Natural killer cell (primary cell): ENCODE measurements at places on chromosomes 6 and 20.

- no peak for DNase-seq
- no peak overlapping the region for H3K27ac ChIP-seq
- H3K27me3 ChIP-seq, result no peaks in the 10 kb centered on the region
- H3K4me1 ChIP-seq, result no peaks in the 10 kb centered on the region
Measured at GRCh38 chr6:83385473-83385872, 45.4 kb downstream of the ME1 start.

GRCh38 chr20:50318710-50319109 lies 128.1 kb downstream of the CEBPB start:
- H3K27ac ChIP-seq, result no peak overlapping the region
- no peaks in the 10 kb centered on the region for H3K27me3 ChIP-seq
- DNase-seq, result no peak
- no peaks in the 10 kb centered on the region for H3K36me3 ChIP-seq
- no peak overlapping the region for H3K4me3 ChIP-seq

DNA sequence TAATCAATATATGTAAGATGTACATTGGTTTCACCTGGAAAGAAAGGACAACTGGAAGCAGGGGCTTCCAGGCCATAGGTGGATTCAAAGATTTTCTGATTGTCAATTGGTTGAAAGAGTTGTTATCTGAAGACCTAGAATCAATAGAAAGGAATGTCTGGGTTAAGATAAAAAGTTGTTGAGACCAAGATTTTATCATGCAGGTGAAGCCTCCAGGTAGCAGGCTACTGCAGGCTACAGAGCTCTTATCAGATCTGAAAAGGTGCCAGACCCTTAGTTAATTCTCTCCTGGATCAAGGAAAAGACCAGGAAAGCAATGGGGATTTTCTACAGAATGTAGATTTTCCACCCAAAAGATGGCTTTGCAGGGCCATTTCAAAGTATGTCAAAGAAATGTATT lies 487.2 kb downstream of the BTBD3 start:
- no peaks in the 10 kb centered on the region for H3K27me3 ChIP-seq
- H3K4me1 ChIP-seq, result no peaks in the 10 kb centered on the region
- no peak overlapping the region for H3K4me3 ChIP-seq
- no peak overlapping the region for H3K27ac ChIP-seq

GRCh38 chr6:31272436-31272835 lies 544 bp upstream of the HLA-C start:
- no peaks in the 10 kb centered on the region for H3K27me3 ChIP-seq
- peak; percentile 67 for DNase-seq
- H3K4me1 ChIP-seq, result peaks cover 44% of the 10 kb centered on the region
